Hematopoietic multipotent progenitor cell treated with erythropoietin and hydrocortisone succinate and interleukin-3 and kit ligand, for 4 days (in vitro differentiated cells): ENCODE measurements at places on chromosomes 12 and 14.

GRCh38 chr12:107894589-107894988, 120.1 kb downstream of the ASCL4 start:
- DNase-seq = no peak

DNA sequence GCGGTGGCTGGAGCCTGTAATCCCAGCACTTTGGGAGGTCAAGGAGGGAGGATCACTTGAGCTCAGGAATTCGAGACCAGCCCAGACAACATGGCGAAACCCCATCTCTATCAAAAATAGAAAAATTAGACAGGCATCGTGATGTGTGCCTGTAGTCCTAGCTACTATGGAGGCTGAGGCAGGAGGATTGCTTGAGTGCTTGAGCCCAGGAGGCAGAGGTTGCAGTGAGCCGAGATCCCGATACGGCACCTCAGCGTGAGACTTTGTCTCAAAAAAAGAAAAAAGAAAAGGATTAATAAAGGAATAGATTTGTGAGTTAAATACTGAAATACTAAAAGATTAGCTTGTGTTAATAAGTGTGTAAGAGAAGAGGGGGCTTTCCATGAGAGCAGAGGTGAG, 29.4 kb downstream of the RPGRIP1 start:
- DNase-seq = no peak

DNA sequence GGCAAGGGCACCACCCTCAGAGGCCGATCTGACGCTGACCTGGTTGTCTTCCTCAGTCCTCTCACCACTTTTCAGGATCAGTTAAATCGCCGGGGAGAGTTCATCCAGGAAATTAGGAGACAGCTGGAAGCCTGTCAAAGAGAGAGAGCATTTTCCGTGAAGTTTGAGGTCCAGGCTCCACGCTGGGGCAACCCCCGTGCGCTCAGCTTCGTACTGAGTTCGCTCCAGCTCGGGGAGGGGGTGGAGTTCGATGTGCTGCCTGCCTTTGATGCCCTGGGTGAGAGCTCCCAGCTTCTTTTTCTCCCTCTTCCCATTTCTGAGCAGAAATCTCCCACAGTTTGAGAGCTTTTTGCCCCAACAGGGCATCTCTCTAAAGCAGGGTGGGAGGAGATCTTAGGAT, 1.8 kb downstream of the OAS1 start:
- DNase-seq = no peak

- DNase-seq = no peak
These were observed 457.2 kb downstream of the TMTC2 start for GRCh38 chr12:83143950-83144349.
